ENCODE measurements at places on chromosomes 4 and X.

GRCh38 chr4:176444741-176445140, 125.0 kb downstream of the SPCS3 start:
- DNase-seq = no peak

- DNase-seq = no peak
Measured at GRCh38 chrX:20026278-20026677, 35.4 kb upstream of the BCLAF3 start.

- DNase-seq = no peak
Measured at GRCh38 chrX:149682956-149683947, 28.6 kb upstream of the MAGEA11 start.

DNA sequence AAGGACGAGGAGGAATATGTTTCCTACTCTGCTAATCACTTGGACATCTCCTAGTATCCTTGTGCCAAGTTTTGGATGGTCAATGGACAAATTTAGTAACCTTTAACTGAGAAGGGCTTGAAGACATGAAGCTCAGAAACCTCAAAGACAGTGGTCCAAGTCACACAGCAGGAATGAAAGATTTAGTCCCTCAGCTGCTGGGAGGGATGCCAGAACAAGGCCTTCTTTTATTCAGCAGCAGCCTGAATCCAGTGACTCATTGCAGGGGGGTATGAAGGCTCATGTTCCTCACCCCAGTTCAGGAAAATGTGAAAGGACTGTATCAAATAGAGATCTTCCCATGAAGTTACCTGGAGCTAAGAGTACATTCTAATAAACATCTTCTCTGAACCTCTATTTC, 214.9 kb upstream of the UGT8 start:
- no peak for DNase-seq

- no peak for DNase-seq
Measured at GRCh38 chr4:48110452-48110978, 23.5 kb downstream of the TXK start.

DNA sequence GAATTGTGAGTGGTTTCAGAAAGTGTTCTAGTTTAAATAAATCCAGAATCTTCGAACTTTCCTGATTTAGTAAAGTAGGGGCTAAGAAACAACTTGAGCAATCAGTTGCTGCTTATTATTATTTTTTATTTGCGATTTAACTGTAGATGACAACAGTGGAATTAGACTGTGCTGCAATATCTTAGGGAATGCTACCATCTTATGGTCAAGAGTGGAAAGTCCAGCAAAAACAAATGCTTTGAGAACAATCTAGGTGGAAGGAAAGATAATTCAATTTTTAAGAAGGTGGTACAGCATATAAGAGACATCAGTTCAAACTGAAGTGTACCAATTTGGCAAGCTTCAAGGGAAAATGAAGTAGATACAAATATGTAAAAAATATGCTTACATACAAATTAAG, 73.3 kb downstream of the CYLC1 start:
- DNase-seq = no peak

GRCh38 chr4:139633661-139634060, 32.0 kb upstream of the MGST2 start:
- DNase-seq = no peak

DNA sequence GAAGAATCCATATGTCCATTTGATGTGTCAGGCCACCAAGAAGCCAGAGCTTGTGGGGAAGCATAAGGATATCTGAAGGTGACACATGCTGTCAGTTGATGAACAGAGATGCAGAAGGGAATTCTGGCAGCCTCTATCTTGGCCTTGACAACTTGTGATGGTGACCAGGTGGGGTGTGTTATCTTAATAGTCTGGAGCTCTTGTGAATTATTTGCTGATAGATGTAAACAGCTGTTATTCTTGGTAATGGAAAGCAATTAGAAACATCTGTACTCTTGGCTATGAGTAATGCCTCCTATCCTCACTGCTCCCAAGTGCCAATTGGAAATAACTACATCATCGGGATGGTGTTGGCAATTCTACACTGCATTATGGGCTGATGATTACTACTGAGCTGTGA, 51.9 kb downstream of the NAA11 start:
- DNase-seq = no peak

DNA sequence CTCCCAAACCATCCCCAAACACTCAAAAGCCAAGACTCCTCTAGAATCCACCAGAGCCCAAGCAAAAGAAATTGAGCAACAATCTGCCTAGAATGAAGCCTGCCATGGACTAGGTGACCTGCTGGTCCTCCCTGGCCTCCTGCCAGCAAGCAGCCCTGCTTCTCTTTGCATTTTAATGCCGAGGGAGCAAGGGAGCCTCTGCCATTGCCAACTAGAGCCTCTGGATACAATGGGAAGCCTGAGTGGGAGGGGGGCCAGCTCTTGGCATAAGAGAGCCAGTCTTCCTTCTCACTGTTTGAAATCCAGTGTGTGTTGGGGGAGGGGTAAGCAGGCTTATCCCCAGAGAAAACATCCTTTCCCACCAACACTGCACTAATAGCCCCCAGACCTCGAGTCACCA, 1.5 kb upstream of the GDPD2 start:
- DNase-seq = no peak

DNA sequence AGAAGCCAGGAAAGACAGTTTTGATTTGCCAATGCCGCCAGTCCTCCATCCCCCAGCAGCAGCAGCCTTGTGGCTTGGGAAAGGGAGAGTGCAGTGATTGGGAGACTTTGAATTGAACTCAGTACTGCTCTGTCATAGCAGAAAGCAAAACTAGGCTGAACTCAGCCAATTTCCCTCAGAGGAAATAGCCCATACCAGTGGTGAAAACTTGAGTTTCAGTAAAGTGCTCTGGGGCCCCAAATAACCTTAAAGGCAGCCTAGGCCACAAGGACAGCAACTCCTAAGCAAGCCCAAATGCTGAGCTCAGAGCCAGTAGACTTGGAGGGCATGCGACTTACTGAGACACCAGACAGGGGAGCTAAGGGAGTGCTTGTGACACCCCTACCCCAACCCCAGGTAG, 2.0 kb upstream of the PROM1 start:
- DNase-seq = no peak

- DNase-seq = no peak
Measured at GRCh38 chrX:49995795-49996455, 73.5 kb downstream of the CLCN5 start.

GRCh38 chr4:76293772-76294171, 12.8 kb upstream of the STBD1 start:
- no peak for DNase-seq

- no peak for DNase-seq
Measured at GRCh38 chr4:184331268-184331995, 113.8 kb upstream of the ENPP6 start.

- no peak for DNase-seq
Measured at GRCh38 chr4:100539706-100540105, 21.9 kb upstream of the EMCN start.

DNA sequence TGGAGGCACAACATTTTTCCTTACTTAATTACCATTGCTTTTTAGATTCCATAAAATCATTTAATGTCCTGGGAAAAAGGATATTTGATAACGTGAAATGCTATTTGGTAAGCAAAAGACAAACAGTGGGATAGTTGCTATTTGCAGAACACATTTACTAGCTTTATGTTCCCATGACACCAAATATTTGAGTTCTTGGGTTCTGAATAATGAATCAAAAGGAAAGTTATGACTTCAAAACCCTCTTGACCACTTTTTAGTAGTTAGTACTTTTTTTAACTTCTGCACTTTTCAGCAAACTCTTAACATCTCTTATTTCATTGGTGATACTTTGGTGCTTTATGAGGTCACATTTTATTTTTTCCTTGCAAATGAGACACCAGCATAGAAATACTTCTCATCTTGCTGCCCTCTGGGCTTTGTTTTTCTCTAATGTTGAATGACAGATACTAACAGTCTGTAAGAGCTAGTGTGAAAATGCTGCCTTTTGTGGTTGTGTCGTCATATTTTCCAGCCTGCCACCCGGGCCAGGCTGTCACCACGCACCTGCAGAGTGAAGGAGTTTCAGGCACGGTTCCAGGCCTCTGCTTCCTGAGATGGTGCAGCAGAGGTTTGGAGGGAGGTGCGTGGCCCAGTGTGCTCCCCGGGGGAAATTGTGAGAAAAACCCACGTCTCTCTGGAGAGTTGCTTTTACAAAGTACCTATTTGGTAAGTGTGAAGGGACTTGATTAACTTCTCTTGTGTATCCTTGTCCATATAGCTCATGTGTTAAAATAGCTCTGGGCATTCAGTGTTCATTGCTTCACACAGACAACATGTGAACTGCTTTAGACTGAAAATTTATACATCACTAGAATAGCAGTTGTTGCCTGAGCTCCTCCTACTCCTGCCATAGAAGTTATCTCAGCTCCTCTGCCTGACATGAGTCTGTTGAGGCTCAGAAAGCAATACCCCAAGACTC, 34.7 kb downstream of the MSL3 start:
- DNase-seq = no peak

- no peak for DNase-seq
Measured at GRCh38 chr4:14977830-14978229, 24.5 kb upstream of the CPEB2 start.

DNA sequence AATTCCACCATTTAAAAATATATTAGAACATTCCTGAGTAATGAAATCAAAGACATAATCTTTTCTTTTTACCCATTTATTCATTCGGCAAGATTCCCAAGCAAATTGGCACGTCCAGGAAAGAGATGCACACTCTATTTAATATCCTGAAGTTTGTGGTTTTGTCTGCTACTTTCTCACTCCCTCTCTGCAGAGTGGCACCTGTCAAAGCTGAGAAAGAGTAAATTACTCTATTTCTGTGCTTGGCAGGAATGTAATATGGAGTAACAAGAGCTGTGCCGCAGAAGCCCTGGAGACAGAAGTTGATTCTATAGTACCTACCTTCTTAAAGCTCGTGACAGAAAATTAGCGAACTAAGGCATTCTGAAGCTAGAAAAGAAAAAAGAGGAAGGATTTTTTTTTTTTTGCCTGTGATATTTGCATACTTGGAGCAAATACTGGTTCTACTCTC, 5.5 kb downstream of the GSTCD start:
- DNase-seq = no peak

DNA sequence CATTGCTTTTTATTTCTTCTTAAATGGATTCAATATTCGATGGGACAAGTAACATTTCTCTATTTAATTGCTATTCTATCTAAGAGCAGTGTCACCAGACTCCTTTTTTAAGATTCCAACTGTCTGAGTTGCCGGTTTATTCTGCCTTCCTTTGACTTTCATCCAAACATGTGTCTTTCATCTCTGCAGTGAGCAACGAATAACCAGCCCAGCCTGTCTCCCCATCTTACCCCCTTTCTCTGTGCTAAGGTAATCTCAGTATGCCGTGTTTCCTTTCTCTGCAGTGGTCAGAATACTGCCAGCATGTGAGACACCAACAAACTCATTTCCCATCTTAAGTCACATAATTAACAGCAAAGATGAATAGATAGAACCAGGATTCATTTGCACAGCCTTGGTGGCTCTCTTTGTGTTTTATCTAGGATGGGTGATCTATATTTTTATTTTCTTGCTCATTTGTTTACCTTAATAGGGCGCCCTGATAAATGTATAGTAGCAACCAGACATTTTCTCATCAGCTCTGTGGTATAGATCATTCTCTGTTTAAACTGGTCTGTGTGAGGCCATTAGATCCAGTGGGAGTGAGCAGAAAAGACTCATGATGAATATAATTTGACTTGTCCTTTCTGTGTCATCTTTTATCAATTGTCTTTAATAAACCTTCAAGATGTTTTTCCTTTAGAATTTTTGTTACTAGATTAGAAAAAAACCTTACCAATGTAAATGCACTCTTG, 394.8 kb upstream of the IGFBP7 start:
- no peak for DNase-seq

- no peak for DNase-seq
Measured at GRCh38 chr4:112001041-112001440, 144.2 kb upstream of the FAM241A start.

DNA sequence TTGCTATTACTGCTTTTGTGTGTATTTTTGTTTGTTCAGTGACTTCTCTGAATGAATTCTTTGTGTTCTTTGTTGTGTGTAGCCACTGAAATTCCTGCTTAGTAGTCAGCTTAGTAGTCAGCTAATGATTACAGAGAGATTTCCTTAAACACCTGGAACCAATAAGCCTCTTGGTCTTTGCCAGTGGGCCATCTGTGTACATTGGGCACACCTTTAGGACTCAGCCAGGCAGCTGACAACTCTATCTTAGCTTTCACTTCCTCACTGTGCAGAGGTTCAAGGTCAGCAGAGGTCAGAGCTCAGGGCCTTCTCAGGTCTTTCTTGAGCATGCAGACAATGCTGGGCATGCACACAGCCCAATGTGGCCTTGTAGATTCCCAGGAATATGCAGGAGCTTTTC, 59.3 kb downstream of the RWDD4 start:
- no peak for DNase-seq

- DNase-seq = no peak
Measured at GRCh38 chrX:68443155-68443868, 10.0 kb upstream of the OPHN1 start.

GRCh38 chr4:84497504-84498202, 1.4 kb downstream of the NKX6-1 start:
- DNase-seq = no peak

DNA sequence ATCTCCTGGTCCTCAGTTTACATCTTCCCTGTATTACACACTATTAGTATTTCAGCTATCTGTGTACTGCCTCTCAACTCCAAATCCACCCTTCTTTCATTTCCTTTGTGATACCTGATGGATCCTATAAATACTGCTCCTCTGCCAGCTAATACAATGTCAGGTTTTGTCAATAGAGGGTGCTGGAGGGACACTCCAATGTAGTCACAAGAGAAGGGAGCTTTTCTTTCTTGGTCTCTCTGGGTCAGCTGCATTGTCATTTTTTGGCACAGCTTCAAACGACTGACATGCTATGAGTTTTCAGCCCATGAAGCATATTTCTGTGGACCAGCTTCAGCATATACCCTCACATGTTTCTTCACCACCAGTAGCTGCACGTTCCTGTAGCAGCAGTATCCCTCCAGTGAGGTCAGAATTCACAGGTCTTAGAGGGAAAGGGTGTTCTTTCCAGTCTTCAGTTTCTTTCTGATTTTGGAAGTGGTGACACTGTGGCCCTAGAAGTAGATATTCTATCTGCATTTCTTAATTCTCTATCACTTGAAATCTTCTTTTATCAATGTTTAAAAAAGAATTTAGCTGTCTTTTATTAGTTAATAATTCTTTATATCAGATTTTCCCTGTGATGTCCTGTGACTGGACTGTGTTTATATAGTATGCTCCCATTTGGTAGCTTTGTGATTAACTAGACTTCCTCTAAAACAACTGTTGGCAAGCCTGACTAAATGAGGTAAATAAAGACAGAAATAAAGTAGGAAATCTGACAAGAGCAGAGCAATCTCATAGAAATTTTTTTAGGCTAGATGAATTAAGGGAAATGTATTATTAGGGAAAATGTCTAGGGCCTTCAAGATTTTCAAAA, 60.6 kb downstream of the GABRA2 start:
- DNase-seq = no peak

GRCh38 chr4:82666970-82667665, 105.3 kb upstream of the TMEM150C start:
- no peak for DNase-seq

- no peak for DNase-seq
Measured at GRCh38 chr4:125789023-125789422, 474.3 kb downstream of the FAT4 start.

GRCh38 chr4:162985131-162985530, 181.6 kb downstream of the NAF1 start:
- no peak for DNase-seq

- no peak for DNase-seq
Measured at GRCh38 chr4:105129286-105130040, 17.2 kb upstream of the TET2 start.

Data from stimulated activated CD8-positive, alpha-beta memory T cell treated with anti-CD3 and anti-CD28 coated beads, Interleukin-4, amount 100 ng/mL, for 1 hour (primary cell).